ENCODE measurements at places on chromosomes 5 and 9.

- DNase-seq = no peak
Measured at GRCh38 chr9:92058723-92059444, 56.3 kb downstream of the SPTLC1 start.

DNA sequence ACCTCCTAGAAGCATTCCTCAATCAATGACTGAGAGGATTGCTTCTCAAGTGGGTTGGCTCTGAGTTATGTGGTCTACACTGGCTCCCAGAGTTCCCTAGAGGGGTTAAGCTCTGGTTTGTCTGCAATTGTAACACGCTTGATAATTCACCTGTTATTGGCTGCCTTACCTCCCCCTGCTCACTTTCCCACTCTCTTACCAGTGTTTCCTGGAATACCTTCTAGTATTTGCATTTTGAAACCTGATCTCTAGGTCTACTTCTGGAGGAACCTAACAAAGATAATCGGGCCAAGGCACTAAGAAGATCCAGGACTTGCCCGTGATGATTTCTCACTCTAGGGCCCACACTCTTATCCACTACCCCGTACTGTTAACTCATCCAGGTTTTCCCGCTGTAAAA lies 110.1 kb upstream of the MAP3K1 start:
- DNase-seq = no peak

GRCh38 chr5:150114102-150114641 lies 27.8 kb upstream of the CSF1R start:
- DNase-seq = no peak

GRCh38 chr5:5793242-5794117 lies 371.0 kb downstream of the ICE1 start:
- DNase-seq = no peak

DNA sequence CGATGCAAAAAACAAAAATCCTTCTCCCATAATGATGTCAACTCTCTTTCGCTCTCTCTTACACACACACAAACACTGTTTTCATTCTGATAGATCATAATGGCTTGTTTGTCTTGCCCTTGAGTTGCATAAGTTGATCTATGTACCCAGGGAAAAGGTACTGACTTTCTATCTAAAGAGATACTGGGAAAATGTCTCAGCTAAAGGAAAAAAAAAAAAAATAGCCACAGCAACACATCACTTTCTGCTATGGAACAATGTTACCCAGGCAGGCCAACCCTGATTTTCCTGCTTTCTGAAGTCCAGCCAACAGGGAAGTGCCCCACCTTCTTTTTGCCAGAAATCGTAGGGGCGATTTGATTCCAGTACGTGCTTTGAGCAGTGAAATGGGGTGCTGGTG lies 212.6 kb upstream of the ACTBL2 start:
- no peak for DNase-seq

DNA sequence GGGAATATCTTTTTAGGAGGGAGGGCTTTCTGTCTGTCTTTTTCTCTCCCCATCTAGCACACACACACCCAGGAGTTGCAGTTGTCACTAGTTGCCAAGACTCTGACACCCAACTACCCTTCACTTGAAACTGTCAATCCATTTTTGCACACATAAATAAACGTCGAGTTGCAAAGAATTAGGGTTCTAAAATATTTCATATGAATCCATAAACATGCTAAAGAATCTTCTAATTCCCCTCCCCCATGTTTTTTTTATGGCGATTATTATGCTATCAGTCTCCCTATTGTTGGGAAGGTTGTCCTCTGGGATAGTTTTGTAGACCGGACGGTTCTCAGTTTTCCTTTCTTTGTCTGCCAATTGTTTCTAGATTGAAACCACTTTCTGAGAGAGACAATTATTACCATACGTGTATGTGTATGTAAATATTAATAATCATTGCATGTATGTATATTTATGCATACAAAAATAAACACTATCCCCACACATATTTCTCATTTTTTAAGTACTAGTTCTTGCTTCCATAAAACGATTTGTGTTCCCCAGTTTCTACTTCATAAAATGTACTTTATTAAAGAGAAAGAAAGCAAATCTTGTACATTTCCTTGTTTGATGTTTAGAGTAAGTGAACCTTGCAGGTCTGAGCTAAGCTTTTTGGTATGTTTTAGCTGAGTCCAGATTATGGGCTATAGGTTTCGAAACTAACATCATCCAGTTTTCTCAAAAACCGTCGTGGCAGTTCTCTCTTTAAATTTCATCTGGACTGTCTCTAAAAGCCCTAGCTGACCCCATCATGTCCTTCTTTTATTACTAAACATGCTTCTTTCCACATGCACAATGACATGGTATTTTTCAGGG lies 165.0 kb upstream of the MPDZ start:
- no peak for DNase-seq

- no peak for DNase-seq
Measured at GRCh38 chr9:15670894-15671293, 118.1 kb downstream of the CCDC171 start.

DNA sequence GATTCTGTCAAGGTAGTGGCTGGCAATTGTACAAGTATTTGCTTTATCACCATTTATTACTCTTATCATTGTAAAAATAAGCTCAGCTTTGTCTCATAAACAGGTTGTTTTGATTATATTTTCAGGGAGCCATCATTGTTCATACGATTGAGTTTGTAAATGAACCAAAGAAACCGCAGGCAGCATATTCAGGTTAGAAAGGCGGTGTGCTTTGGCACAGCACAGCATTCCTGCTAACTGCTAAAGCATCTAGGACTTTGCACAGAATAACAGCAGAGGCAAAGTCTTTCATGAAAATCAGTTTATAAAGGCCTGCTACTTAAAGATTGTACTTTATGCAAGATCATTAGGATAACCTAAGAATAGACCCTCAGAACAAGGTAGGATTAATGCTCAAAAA lies 281.5 kb upstream of the SLC24A2 start:
- DNase-seq = no peak

DNA sequence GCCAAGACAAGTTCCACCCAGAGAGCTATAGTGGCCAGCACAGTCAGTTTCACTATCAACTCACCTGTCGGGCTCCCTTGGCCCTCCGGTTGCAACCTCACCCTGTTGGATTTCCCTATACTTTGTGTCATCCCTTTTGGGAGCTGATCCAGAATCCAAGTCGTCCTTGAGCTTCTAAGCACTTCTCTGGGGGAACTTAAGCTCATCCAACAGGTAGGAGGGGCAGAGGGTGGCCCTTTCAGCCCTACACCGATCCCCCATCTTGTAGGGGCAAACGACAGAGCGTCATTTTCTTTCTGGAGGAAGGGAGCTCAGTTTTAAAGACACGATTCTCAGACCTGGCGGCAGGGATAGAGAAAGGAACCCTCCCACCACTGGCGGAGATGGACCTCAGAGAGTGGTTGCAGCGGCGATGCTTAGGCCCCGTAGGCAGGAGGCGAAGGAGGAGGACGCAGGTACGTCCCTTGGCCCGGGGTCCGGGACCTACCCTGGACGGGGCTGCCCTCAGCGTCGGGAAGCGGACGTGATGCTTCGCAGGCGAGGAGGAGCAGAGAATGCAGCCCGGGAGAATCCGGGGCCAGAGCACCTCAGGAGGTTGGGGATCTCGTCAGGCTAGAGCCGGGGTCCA lies 519 bp downstream of the ZER1 start:
- DNase-seq = no peak

- no peak for DNase-seq
Measured at GRCh38 chr9:125235804-125236519, 5.2 kb downstream of the HSPA5 start.

- DNase-seq = no peak
Measured at GRCh38 chr9:123738648-123739047, 191.3 kb downstream of the DENND1A start.

DNA sequence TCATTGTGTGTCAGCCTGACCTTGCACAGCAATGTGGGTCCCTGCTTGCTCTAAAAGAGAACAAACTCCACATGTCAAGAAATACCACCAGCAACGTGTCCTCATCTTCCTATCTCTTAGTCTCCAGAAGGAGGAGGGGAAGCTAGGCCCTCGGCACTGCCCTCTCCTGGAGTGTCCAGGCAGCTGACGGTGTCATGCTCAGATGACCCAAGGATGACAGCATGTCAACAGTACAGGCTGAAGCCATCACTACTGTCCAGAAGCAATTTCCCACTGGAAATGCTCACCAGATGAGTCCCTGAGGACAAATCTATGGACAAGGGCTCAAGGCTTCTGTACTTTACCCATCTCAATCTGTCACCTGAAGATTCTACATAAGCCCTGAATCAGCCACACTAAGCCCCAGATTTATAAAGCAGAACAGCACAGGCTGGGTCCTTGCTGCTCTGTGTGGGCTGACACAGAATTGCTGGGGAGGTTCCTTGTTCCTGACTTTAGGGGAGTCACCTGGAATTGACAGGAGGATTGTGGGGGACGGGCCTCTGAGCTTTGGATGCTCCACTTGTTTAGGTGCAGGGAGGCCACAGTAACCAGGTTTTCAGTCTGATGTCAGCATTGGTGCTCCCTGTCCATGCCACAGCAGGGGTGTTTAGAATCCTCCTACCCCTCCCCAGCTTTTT lies 210.2 kb downstream of the DAB2IP start:
- no peak for DNase-seq

DNA sequence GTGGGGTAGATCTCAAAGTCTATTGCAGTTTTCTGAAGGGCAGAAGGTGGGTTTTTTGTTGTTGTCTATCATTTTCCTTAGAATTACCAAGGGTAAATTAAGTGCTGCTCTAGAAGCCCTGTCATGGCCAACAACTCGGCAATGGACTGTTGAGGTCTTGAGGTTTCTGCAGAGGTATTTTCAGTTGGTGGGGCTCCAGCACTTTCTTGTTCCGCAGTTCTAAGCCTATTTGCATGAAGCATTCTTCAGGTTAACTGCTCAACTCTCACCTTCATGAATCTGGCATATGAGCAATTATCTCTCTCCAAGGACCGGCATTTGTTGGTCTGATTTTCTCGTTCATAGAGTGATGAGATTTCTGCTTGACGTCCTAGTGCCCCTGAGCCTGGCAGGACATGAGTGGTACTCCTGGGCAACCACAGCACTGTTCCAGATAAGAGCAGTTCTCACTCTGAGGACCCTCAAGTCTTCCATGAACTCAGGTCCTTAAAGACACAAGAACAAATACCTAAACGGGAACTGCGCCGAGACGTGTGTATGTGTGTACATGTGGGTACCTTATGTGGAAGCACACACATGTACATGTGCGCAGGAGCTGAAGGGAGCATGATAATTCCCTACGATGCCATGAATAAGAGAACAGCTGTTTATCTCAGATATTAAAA lies 544.5 kb downstream of the CSNK1G3 start:
- no peak for DNase-seq

DNA sequence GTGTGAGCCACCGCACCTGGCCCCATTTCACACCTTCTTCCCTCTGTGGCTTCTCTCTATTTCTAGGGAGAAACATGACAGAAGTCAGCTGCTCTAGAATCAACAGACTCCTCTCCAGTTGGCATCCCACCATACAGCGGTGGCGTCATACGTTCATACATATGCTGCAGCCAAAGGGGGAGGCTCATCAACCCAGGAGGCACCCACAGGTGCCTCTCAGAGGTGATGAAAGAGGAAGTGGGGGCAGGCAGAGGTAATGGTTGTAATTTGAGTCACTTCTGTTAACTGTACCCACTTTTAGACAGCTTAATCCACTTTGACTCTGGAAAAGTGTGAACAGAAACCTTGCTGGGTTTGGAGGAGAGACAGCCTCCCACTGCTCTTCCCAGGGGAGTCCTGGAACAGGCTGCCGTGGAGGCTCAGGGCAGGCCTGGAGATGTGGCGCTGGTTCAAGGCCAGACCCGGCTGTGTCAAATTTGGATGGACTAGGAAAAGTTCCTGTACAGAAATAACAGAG lies 47.3 kb upstream of the SUB1 start:
- peak; percentile 33 for DNase-seq

Measured in CD4-positive, alpha-beta memory T cell (primary cell).